ENCODE measurements at places on chromosomes 13 and 19. TPM values are rescaled to one million over a fixed set of nuclear protein-coding genes. Genes with fewer than 3 reads are reported as not detected.

Gene COLGALT1
- total RNA-seq, result 67.1 TPM

Gene CD33
- 7.7 TPM for total RNA-seq

Gene PALM3
- total RNA-seq, result not detected

DNA sequence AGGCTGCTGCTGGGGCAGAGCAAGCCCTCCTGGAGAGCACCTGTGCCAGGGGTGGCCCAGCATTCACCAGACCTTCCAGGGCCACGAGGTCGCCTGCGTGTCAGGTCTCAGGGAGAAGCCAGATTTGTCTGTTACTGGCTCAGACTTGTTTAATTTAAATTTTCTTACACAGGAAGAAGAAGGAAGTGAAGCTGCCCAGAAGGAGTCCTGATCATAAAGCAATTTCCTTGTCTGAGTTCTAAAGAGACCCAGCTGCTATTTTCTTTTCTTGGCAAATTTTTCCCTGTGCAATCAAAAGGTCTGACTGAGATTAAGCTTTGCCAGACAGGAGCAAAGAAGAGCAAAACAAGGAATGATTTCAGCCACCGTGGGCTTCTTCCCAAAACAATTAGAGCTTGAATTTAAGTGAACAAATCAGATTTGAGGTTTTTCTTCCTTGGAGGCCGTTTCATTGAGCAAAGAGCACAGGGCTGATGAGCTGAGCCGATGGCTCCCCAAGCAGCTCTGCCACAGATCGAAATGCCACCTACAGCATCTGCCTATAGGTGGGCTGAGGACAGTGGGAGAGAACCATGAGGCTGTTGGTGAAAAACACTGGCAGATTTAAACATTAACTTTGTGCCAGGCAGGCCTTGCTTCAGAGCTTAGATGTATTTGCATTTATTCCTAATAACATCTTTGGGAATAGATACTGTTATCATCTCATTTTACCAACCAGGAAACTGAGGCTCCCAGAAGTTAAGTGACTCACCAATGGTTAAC, 40.1 kb downstream of the HSPH1 start:
- DNase-seq, result no peak

DNA sequence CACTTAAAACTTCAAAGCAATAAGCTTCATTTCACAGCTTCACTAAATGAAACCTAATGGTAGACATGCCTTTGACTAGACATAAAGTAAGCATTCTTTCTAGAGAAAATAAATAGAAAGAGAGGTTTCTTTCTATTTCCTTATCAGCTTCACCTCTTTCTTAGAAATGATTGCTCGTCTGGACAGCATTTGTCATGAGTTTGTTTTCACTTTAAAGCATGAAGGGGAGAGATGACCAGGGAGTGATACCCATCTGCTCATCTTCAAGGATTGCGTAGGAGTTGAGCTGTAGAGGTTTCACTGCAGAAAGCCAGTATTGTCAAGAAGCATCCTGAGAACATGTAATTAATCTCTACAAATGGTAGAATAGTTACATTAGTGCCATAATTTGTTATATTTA, 61.3 kb downstream of the COL4A2 start:
- DNase-seq, result no peak

DNA sequence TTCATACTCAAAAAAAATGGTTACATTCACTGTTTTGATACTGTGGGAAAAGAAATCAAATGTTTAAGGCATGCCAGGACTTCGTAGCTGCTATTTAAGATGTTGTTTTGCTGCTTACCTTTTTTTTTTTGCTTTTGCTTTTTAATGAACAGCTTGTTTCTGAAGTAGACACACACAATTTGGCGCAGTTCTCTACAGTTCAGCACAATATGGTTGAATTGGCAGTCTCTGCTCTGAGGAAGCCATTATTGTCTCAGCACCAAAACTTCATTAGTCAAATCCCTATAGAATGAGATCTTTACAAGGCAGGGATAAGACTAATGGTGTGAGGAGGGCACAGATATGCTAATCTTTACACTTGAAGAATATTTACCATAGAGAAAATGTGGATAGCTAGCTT, 197.6 kb downstream of the SLITRK5 start:
- DNase-seq, result no peak

- DNase-seq, result no peak
These were observed 46.4 kb upstream of the ZNF536 start for GRCh38 chr19:30325676-30326392.

DNA sequence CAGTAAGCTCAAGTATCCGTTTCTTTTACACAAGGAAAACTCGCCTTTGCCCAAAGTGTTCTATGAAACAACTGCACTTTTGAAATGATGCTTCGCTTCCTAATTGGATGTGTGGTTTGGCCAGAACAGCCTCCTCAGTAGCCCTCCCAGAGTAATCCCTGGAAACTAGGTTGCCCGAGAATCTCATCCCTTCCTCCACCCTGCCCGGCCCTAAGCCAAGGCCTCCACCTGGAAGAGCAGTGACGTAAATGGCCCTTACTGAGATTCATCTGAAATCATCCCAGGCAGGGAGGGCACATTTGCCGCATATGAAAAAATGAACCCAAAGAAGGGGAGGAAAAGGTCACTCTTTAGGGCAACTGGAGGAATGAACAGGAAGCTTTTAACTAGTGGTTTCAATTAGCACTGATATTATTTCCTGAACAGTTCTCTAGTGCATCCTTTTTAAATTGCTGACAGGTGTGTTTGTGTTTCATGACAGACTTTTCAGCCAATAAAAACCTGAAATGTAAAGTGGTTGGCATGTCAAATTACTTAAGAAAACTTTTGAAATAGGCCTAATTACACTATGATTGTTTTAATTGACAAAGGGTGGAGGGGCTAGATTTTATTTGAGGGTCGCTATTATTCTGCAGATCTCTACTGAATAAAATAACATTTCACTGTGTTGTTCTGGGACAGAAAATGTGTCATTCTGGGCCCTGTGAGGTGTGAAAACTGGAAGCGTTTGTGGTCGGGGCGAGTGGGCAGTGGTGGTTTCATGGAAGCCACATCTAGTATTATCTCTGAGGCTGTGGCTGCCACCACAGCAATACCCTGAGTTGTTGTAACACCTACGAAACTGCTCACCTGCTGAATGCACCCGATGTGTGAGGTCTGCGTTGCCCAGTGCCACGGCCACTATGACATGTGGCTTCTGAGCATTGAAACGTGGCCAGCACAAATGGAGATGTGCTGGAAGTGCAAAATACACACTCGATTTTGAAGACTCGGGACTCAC, 112.1 kb downstream of the ZIC5 start:
- DNase-seq, result no peak

Gene IFNL1
- not detected for total RNA-seq

- DNase-seq, result no peak
These were observed 410.9 kb upstream of the SPRY2 start for GRCh38 chr13:80751854-80752253.

Gene SHISA7
- total RNA-seq, result not detected

- no peak for DNase-seq
These were observed 2672.0 kb upstream of the PCDH20 start for GRCh38 chr13:64087624-64088023.

DNA sequence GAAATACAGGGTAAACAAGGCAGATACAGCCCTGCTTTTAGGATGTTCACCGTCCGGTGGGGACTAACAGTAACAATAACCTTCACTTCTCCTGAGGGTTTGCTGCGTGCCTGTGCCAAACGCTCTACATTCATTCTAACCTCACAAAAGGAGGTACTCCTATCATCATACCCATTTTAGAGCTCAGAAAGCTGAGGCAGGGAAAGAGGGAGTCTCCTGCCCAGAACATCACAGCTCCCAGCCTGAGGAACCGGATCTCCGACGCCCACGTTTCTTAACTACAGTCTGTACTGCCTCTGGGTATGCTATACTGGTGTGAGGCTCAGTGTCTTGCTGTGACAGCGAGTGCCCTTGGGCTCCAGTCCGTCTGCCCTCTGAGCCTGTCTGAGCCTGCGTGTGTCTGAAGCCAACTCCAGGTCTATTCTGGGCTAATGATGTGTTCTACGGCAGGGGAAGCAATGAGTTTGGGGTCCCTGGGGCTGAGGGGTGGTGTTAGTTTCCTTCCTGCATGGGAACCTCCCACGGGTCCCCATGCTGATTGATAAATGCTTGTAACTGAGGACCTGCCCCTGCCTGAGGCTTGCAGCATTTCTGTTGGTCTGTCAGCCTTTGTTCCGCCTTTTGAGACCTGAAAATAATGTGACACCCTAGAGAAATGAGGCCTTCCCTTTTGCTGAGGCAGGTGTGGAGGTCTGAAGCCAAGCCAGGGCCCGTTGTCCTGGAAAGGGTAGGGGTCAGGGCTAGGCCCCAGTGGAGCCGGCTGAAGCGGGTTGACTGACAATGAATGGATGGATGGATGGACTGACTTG, 4.9 kb downstream of the LIPE start:
- peak; percentile 33 for DNase-seq

DNA sequence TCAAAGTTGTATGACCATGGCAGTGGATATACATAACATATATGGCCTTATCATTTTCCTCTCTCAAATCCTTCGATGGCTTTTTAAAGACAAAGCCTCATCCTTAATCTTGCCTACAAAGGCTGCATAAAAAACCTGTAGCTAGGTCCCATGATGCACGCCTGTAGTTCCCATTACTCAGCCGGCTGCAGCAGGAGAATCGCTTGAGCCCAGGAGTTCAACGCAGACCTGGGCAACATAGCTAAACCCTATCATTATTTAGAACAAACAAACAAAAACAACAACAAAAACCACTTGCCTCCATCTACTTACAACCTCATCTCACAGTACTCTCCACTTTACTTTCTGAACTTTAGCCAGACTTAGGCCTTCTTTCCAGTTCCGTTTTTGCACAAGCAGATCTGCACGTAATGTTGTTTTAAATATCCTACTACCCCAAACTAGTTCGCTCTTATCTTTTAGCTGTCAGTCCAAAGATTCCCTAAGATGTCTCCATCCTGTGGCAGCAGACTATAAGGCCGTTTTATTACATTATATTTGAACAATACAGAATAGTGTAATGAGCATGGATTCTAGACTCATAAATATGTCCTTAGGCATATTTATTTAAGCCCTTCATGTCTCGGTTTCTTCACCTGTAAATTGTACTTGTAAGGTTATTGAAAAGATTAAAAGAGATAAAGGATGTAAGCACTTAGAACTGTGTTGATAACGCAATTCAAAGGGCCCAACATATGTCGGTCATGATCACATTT, 969 bp upstream of the POMP start:
- no peak for DNase-seq

DNA sequence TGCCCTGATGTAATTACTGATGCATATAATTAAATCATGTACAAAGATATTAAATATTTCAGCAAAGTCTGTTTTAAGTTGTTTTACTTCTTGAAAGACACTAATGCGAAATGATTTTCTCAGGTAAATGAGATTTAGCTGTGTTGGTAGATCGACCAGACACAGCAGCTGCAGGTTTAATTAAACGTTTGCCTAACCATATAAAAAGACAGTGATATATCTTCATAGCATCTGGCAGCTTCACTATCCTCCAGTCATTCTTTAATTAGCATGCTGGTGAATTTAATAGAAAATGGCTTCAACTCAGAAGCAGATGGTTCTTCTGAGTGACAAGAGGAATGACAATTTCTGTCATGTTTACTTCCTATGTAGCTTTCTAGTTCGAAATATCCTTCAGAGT, 69.3 kb downstream of the NHLRC3 start:
- DNase-seq, result no peak

Gene SIGLEC8
- total RNA-seq, result 0.69 TPM

Gene ERF
- total RNA-seq, result 99.5 TPM

DNA sequence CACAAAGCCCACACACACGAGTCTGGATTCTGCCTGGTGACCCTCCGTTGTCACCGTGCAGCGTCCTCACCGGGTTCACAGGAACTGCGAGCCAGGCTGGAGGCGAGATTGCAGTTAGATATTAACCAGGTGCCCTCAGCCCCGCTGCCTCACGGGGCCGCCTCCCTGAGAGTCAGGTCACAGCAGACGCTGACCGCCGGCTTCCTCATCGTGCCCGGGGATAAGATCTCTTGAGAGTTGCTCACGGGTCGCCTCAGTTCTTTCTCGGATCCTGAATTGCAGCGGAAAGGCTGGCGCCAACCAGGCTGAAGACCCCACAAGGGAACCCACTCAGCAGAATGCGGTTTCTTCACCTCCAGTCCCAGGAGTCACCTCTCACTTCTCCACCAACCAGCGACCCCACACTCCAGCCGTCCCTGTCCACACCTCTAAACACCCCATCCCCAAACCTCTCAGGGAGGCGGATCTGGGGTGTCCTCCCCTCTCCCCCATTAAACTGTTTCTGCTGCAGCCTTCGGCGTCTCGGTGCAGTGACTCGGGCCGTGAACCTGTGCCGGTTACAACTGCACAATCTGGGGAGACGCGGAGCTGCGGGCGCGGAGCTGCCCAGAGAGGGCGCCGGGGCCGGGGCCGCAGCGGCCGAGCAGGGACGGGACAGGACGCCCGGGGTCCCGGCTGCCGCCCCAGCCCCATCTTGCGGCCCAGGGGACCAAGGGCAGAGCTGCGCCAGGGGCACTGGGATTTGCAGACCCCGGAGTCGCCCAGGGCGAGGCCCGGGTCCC, 591 bp downstream of the ZNF823 start:
- peak; percentile 64 for DNase-seq

DNA sequence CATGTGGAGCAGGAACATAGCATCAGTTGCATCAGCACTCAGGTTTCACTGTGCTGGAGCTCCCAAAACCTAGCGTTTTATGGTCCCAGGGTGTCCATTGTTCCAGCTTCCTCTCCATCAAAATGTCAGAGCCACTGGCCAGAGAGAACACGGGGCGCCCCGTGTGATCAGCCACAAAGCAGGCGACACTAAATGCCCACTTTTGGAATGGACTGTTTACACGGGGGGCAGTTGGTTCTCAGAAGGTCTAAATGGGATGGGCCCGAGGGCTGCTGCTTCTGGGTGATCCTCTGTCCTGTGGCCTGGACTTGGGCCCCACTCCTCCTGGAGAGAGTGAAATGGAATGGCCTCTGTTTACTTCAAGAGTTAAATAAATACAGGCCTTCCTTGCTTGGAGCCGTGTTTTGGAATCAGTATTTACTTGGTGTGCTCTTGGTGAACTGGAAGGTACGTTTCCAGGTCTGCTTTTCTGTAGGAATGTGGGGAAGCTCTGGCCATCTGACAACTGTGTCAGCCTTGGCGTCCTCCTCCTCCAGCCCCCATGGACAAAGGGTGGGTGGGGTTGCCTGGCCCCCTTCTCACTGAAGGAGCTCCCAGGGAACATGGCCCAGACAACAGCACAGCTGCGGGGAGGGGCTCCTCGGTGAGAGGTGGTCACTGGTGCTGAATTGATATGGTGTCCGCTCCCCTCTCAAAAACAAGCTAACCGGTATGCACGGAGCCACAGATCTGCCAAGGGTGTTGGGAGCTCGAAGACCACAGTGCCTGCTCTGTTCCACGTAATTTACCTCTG, 16.1 kb upstream of the MCF2L start:
- DNase-seq, result no peak

- DNase-seq, result no peak
These were observed 3.8 kb downstream of the ZC3H4 start for GRCh38 chr19:47109541-47110375.

DNA sequence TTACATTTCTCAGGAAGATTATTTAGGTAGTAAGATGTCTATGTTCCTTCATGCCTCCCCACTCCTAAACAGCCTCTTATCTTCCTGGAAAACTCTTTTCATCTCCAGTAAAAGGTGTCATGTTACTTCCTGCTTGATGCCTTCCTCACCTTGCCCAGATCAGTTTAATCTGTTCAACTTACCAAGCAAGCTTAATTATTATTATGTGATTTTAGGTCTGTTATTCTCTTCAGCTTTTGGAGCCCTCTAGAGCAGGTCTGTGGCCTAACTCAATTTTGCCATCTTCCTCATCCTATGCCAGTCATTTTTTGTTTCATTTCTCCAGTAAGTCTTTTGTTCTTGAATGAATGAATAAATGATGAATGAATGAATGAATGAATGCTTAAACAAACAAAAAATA, 528.4 kb downstream of the DCT start:
- DNase-seq, result no peak
